Stimulated activated CD4-positive, alpha-beta T cell treated with anti-CD3 and anti-CD28 coated beads, Interleukin-15, amount 100 ng/mL, for 1 hour (primary cell): ENCODE measurements at places on chromosomes 3 and 15.

GRCh38 chr3:31823184-31823583, 157.9 kb downstream of the OSBPL10 start:
- DNase-seq, result no peak

- DNase-seq, result no peak
Observed at GRCh38 chr3:77726517-77726916, 686.6 kb downstream of the ROBO2 start.

DNA sequence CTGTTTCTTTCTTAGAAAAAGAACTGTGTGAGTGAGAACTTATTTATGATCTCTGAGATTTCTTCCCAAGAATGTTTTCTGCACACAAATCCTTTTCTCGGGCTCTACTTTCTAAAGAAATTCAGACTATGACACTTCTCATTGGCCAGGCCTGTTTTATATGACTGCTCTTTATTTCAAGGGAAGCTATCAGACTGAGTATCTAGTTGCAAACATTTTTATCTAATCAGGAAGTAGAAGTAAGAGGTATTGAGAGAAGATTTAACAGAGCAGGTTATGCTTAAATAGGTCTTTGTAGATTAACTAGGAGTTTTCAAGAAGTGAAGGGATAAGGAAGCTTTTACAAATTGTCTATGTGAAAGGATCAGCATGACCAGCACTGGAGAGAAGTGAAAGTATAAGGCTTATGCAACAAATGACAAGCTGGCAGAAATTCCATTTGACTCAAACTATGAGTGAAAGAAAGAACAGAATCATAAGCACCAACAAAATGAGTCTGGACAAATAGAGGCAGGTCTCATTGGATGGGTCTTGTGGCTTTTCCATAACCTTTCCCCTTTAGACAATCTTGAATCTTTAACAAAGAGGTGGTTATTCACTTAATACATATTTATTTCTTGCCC, 71.9 kb upstream of the CHL1 start:
- no peak for DNase-seq

GRCh38 chr15:53834214-53834613, 74.8 kb upstream of the WDR72 start:
- DNase-seq, result no peak

GRCh38 chr3:2246873-2247648, 148.4 kb downstream of the CNTN4 start:
- no peak for DNase-seq

DNA sequence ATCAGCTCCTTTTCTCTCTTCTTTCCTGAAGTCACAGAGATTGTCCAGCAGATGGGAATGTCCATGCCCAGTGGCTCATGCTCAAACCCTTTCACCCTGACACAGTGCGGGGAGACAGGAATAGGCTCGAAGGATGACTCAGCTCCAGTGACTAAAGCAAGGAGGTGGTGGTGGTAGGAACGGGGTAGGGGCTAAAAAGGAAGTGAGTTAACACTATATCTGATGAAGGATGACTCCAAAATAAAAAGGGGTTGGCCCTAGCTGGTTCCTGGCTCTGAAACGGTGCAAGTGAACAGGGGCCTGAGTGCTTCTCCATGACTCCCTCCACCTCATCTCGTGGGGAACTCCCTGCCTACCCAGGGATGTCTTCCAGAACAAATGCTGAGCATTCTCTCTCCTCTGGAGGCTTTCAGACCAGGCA, 167.4 kb upstream of the LPP start:
- no peak for DNase-seq

DNA sequence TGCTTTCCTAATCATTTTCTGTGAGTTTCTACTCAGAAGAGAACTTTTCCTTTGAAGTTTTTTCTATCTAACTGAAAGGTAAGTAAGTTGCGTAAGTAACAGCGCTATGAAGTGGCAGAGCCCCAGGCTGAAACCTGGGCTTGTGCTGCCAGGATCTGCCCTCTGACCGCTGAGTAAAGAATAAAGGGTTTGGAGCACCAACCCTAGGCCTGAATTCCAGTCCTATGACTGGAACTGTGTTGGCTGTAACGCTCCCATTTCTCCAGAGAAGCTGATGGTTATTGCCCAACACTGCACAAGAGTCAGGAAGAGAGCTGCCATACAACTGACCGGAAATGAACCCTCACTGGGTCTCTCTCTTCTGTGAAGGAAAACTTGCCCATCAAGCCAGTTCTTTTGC, 87.0 kb downstream of the FOXB1 start:
- DNase-seq, result no peak

DNA sequence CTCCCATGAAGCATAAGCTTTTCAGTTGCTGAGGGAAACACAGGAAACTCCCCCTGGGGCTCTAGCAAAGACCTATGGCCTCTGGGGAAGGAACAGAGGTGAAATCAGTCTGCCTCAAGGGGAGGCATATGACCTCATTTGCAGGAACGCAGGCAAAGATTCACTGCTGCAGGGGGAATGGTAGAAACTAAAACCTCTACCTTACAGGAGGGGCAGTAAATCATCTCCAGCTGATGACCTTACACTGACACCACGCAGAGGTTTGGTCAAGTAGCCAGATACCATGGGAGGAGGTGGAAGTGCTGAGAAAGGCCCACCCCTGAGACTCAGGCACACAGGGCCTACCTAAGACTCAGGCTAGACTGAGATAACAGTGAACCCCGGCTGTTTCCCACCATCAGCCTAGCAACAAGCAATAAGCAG, 81.1 kb downstream of the RAD18 start:
- no peak for DNase-seq

DNA sequence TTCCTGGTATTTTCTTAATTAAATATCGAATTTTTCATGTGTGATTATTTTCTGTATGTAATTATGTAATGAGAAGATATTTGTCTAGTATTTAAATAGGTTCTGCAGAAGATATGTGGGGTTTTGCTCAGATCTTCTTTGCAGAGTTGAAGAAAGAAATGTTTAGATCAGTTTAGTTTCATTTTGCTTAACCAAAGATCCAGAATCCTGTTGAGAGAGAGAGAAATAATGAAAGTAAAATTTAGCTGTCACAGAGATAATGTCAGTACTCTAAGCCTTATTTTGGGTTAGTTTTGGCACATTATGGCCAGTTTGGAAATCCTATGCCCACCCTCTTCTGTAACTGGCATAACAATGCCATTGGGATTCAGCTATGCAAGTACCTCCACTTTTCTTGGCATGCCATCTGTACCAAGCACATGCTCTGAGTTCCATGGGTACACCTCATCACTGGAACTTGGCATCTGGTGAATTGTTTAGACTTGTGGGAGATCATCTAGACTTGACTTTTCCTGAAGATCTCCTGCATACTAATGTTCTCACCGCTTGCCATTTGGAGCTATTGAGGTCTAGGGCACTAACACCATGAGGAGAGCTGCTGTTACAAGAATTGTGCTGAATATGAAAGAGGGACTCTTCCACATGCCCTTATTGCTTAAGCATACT, 30.9 kb downstream of the PLSCR1 start:
- DNase-seq, result no peak
